Naive thymus-derived CD8-positive, alpha-beta T cell (primary cell): ENCODE measurements at places on chromosomes 5 and 9. TPM values are rescaled to one million over a fixed set of nuclear protein-coding genes. Genes with fewer than 3 reads are reported as not detected.

DNA sequence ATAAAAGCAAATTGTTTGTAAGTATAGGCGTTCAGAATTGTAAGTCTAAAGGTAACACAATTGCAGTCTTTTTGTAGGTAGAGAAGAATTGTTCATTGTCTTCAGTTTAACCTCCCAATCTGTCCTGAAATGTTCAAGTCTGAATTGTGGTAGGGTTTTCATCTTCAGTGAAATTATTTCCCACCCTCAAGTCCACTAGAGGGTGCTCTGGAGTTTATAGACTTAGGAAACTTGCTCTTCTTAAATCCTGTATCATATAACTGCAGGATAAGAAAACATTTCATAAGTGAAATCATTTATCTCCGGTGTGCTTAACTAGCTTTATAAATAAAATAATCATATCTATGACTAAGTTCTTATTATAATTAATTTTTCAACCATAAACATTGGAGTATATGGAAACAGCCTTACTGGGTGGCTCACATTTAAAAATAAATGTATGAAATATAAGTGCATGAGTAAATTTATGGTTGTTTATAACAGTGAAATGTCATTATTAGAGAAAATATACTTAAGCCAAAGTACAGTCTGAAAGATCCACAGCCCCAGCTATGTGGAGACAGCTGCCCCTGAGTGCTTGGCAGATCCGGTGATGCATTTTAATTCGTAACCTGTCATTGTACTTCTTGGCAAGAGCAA is 182.4 kb upstream of the OTULINL start:
- no peak for DNase-seq

DNA sequence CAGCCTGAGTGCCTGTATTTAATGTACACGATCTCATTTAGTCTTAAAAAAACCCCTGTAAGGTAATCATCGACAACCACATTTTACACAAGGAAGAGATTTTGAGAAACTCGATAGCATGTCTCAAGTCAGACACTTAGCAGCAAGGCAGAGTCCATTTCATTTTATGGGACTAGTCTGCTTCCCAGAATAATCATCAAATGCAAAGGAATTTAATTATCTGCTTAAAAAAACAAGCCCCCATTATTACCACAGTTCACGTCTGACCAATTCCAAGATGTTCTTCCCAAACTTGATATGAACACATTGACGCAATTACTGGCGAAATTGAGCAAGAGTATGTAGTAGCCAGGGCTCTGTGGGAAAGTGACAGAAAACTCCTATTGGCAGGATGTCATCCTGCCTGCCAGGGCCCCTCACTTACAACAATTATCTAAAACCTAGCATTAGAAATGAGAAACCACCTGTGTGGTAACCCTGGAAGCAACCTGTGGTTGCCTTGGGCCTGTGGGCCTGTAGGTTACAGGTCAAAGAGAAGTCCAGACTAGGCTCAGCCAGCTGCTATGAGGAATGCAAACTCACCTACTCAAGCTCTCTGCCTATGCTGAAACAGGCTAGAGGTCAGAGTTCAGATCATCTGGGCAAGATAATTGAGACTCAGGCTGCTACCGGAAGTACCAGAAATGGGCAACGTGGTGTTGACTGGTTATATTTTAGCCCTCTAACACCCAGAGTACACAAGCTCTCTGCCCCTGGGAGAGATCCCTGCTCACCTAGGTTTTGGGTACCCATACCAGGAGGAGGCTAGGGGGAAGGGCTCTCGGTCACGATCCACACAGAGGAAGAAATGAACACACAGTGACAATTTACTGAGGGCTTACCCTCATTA is 1.6 kb downstream of the B4GALT1 start:
- DNase-seq = no peak

DNA sequence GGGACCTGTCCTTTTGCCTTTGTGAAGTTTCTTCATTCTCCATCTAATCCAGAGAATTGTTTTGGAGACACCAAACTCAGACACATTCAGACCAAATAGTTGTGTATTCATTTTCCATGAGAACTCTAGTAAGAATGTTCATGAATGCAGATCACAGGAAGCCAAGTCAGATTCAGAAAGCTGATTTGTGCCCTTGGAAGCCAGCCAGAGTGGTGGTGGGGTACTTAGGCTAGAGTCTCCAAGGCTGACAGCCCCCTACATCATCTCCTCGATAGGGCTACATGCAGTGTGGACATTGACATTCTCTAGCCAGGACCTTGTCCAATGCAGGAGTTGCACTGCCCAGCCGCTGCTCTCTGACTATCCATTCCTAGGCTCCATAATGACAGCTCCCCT is 137.6 kb downstream of the UGCG start:
- DNase-seq = no peak

- DNase-seq = no peak
These were observed 7.0 kb upstream of the IL12B start for GRCh38 chr5:159337016-159337955.

- no peak for DNase-seq
These were observed 588 bp upstream of the PLPP1 start for GRCh38 chr5:55535199-55535905.

GRCh38 chr9:89633404-89633803 is 28.6 kb downstream of the GADD45G start:
- no peak for DNase-seq

GRCh38 chr9:88772575-88772974 is 218.7 kb upstream of the S1PR3 start:
- no peak for DNase-seq

GRCh38 chr5:149071756-149072155 is 8.9 kb upstream of the SH3TC2 start:
- DNase-seq = no peak

GRCh38 chr5:2897276-2897961 is 145.9 kb upstream of the IRX2 start:
- no peak for DNase-seq

GRCh38 chr9:34553511-34554021 is 30.8 kb upstream of the ENHO start:
- DNase-seq = no peak

- DNase-seq = no peak
These were observed 177.2 kb downstream of the MAPKAP1 start for GRCh38 chr9:125529589-125530515.

DNA sequence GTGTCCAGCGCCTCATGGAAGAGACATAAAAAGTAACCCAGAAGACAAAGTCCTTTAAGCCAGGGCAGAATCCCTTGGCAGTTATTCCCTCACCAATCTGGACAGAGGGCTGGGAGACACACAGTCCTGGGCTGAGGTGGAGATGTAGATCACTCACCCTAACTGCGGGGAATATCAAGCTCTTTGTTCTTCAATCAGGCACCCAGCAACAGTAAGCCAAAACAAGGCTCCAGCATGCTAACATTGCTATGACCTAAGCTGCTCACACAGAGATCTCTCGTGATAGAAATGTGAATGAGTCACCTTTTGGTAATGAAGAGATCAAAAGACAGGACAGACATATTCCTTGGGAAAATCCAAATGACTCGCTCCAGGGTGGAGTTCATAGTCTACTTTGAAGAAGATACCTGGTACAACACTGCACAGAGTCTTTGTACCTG is 101.3 kb downstream of the FBN2 start:
- no peak for DNase-seq

DNA sequence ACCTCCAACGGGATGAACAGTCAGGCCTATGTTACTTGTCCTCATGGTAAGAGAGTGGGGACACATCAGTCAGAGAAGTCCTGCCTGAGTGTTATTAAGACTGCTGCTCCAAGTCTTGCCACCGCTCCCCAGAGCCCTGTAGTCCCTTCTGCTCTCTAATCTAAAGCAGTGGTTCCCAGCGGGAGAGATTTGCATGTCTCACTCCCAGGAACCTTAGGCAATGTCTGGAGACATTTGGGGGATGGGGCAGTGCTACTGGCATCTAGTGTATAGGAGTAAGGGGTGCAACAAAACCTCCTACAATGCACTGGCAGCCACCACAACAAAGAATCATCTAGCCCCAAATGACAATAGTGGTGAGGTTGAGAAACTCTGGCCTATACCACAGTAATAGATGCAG is 2.6 kb upstream of the SVEP1 start:
- no peak for DNase-seq

PTPRD gene
- total RNA-seq = not detected

EIF4EBP3 gene
- total RNA-seq = 24.5 TPM

DNA sequence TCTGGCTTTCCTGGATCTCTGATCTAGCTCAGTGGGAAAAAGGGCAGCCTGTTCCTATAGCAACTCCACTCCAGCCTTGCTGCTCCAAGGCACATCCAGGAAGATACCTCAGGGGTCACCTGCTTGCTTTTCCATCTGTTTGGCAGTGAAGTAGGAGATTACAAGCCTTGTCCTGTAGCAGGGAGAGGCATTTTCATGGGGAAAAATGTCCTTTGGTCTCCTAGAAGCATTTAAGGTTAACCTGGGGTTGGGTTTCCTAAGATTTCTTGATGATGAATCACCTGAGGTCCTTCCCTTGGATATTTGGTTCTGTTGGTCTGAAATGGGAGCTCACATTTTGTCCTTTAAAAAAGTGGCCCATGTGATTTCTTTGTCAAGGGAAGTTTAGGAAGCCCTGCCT is 1.5 kb upstream of the TMEM174 start:
- no peak for DNase-seq

- no peak for DNase-seq
These were observed 37.9 kb downstream of the DBH start for GRCh38 chr9:133674091-133674490.

- no peak for DNase-seq
These were observed 1.7 kb downstream of the RGS14 start for GRCh38 chr5:177359451-177359851.

GRCh38 chr5:106121972-106122605 is 1548.6 kb downstream of the EFNA5 start:
- DNase-seq = no peak
